ENCODE measurements at places on chromosomes 7 and 10.

DNA sequence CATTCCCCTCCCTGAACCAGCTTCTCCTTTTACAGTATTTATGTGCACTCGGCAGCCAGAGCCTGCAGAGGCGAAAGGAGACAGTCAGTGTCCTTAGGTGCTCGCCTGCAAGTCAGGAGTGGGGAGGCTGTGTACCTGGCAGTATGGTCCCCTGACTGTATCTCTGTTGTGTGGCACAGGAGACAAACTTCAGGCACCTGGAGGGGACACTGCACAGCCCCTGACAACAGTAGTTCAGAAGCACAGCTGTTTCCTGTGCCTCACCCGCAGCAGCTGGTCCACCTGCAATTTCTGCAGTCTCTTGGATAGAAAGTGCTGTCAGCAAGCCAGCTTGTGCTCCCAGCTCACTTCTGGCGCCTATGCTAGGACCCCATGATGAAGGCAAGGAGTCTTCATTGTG lies 73.4 kb upstream of the LAMB4 start:
- no peak for DNase-seq

GRCh38 chr7:43631559-43631958 lies 48.7 kb downstream of the STK17A start:
- no peak for DNase-seq

DNA sequence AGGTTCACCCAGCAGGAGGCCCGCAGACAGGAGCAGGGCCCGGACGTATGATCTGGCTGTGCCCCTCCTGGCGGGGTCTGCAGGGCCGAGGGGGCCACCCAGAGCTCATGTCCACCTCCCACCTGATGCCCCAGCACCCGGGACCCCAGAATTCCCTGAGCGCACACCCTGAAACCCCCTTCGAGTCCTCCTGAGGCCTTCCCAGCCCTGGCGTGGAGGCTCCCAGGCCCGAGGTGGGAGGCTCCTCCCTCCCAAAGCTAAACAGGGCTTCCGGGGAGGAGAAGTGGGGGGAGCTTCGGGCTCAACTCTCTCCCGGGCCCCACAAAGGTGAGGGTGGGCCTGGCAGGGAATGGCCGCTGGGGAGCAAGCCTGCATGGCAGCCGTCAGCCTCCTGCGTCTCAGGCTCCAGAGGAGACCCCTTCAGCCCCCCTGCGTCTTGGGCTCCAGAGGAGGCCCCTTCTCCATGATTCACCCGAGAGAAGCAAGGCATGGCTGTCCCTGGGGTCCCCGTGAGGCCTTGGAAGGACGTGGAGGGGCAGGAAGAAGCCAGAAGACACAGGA lies 30.2 kb downstream of the MICALL2 start:
- no peak for DNase-seq

DNA sequence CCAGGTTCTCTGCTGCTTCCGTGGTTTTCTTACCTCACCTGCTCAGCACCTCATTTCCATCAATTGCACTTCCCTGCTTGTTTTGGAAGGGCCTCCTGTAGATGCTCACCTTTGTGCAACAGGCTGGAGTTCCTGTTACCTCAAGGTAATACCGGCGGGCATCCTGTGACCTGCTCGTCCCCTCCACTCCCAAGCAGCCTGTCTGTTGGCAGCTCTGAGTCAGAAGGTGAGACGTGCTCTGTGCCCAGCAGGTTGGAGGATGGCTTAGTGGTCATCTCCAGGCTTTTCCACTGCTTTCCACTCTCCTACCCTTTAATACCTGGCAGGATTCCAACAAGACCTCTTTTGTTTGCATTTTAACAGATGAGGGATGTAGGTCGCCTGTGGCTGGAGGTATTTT lies 86.0 kb downstream of the CAMK1D start:
- DNase-seq, result no peak

DNA sequence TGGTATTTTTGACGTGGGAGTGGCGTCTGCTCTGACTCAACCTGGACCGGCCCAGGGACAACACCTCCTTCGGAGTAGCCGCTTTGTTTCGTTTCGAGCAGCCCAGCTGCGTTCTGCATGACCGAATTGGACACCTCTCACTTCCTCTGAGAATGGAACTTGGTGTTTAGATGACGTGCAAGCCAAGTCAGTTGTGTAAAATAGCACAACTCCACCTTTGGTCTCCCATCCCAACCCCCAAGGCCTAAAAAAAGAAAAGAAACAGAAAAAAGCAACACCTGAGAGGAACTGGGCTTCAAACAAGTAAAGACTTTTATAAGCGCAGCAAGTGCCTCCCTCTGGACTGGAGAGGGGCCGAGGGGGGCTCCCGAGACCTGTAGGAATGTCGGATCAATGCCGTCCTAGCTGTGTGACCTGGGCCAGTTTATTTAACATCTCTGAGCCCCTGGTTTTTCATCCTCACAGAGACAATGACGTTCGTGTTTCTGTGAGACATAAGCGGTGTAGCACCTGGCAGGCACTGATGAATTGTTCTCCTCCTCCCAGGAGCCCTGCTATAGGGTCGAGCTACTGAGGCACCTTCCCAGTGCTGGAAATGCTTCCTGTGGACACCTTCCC lies 52.0 kb upstream of the SMNDC1 start:
- no peak for DNase-seq

DNA sequence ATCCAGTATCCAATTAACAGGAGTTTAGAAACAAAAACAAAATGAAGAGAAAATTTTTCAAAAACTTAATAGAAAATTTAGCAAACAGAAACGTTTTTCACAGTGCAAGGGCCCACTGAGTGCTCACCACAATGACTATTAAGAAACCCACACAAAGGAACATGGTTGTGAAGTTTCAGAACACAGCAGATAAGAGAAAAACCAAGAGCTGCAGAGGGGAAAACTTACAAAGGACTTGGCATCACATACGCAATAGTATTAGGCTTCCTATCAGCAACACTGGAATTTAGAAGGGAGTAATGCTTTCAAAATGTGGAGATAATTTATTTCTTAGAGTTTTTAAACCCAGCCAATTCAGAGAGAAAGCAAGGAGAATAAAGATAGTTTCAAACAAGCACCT lies 1.7 kb upstream of the C7orf25 start:
- no peak for DNase-seq

- no peak for DNase-seq
Measured at GRCh38 chr7:5831196-5831595, 49.4 kb upstream of the OCM start.

DNA sequence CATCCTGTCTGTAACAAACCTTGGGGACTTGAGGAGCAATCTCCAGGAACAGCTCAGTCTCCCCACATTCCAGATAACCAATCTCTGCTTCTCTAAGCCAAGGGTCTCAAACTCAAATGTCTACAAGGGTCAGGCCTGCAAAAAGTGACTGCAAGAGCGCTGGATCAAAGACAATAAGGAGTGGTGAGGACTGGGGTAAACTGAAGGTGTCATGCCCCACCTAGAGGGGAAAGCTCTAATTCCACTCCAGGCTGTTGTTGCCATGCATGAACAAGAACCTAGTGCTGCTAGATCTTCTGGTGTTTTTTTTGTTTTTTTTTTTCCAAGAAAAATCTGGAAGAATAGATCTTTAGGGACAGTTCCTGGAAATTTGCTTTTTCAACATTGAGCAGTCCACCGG lies 117.9 kb upstream of the MACROH2A2 start:
- no peak for DNase-seq

GRCh38 chr10:75932921-75933320 lies 501.5 kb downstream of the LRMDA start:
- no peak for DNase-seq

Measured in AG20443 (cell line).